ENCODE measurements at places on chromosomes 2 and 18. TPM values are rescaled to one million over a fixed set of nuclear protein-coding genes. Genes with fewer than 3 reads are reported as not detected.

Gene CHPF
- 1.3 TPM for total RNA-seq

Gene HOXD9
- total RNA-seq = 10.7 TPM

Gene TMEM150A
- total RNA-seq = 2.4 TPM

Gene TRABD2A
- total RNA-seq = 0.38 TPM

Gene CKAP2L
- 4.5 TPM for total RNA-seq

Gene EIF2AK2
- total RNA-seq = 27.2 TPM

Gene GTF2A1L
- total RNA-seq = not detected

Measured in bladder microvascular endothelial cell (primary cell).